Mammary epithelial cell (primary cell): ENCODE measurements at places on chromosomes 4 and X.

DNA sequence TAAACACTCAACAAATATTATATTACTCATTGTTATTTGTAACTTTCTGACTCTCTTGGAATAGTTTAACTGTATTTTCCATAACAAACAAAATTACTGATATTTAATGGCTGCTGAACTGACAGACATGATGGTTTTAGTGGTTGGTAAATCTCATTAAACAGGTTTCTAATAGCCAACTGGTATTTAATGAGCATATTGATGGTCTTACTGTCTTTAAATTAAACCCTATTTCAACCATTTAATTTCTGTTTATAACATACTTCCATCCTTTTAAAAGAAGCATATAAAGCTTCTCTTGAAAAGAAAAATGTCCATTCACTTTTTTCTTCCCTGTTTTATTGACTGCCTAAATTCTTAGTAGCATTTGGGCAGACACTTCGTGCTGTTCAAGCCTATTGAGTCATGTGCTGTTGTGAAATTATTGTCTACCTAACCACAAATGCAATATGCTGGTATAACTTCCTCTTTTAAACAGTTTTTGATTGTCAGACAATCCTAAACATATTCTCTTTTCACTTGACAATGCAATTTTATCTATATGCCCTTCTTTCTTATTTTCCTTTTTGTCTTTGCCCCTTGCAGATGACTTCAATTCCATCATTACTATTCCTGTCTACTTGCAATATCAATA, 163.9 kb upstream of the SLC7A11 start:
- peak; percentile 71 for DNase-seq

GRCh38 chr4:37445023-37445422, 200.5 kb downstream of the NWD2 start:
- no peak for DNase-seq

GRCh38 chr4:54120518-54120917, 20.6 kb downstream of the GSX2 start:
- no peak for DNase-seq

DNA sequence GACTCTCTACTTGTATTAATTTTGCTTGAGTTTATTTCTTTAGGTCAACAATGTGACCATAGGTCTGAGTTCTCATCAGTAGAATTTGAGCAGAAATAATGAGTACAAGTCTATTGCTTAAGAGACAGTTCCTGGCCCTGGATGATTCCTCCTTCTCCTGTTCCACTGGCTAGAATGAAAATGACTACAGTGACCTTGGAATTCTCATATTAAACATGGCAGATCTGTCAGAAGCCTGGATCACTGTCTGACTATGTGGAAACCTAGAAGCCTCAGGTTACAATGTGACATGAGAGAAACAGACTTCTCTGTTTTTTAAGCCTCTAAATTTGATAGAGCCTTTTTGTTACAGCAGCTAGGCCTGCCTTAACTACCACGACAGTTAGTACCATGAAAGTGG, 82.9 kb upstream of the MED14 start:
- DNase-seq = no peak

GRCh38 chrX:108347800-108348199, 90.4 kb downstream of the COL4A6 start:
- DNase-seq = no peak

- no peak for DNase-seq
These were observed 879.5 kb downstream of the TECRL start for GRCh38 chr4:63529581-63530337.

DNA sequence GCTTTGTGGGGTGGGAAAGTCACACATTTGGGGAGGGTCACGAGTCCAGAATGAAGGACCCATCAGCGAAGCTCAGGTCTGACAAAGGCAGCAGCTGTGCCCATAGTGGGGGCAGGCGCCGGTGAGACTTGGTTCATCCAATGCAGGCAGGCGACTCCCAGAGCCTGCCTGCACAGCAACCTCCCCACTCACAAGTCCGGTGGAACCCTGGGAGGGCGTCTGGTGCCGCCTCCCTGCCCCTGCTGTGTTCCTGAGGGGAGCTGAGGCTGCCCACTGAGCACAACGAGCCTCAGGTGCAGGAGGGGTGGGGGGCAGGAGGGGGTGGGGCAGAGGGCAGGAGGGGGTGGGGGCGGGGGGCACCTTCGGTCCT, 13.7 kb downstream of the LRPAP1 start:
- DNase-seq = no peak

GRCh38 chrX:7514871-7515599, 327.9 kb upstream of the VCX start:
- DNase-seq = peak; percentile 76

GRCh38 chrX:51876441-51876840, 17.0 kb upstream of the MAGED1 start:
- no peak for DNase-seq

- peak; percentile 44 for DNase-seq
These were observed 5.0 kb downstream of the FBXO8 start for GRCh38 chr4:174278467-174278866.

DNA sequence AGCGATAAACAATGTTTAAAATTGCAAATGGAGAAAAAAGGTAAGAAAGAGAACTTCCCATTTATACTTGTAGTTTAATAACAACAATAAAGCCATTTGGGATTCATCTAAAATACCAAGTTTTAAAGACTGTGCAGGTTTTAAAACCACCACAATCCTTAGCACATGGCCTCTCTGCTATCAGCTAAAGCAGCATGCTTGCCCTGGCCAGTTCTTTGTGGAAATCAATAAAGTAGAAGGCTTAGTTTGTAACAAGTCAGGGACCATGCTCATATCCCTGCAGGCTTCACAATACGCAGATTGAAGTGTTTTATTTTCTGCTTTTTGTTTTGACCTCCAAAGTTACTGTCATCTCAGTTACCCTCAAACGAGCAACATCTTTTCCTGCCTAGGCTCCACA, 249.5 kb downstream of the INPP4B start:
- DNase-seq = no peak

GRCh38 chr4:7108046-7108625, 40.3 kb upstream of the GRPEL1 start:
- no peak for DNase-seq

DNA sequence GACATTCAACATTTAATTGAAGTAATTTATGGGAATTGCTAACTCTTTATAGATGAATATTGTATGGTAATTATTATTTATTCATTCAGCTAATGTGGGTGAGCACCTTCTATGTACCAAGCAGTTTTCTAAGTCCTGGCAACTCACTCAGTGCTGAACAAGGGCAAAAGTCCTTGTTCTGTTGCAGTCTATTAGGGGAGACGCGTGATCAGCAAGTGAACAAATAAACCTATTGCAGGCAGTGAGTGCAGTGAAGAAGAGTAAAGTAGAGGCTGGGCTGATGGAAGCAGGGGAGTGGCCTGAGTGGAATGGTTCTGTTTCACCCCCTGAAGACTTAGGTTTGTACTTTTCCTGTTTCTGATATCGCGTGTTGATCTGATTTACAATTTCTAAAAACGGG, 214.3 kb downstream of the RAPGEF2 start:
- DNase-seq = no peak

- peak; percentile 9 for DNase-seq
These were observed 25.5 kb downstream of the MAGEA4 start for GRCh38 chrX:151938172-151938571.

DNA sequence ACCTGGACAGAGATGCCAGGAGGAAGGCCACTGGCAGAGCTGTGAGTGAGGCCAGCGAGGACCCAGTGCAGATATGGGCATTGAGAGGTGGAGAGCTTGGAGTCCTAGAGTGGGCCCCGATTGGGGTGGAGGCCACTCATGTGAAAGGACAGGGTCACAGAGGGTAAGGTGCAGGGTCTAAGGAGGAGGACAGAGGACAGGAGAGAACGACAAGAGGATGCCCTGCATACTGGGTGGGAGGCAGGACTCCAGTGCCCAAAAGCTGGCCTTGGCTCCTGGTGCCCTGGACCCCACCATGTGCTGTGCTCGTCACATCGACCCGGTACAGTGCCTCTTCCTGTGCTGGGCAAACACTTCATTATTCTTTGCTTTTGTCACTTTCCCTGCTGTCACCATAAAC, 66.7 kb downstream of the NAT8L start:
- DNase-seq = no peak

- DNase-seq = no peak
These were observed 86.6 kb downstream of the STK32B start for GRCh38 chr4:5137927-5138326.

DNA sequence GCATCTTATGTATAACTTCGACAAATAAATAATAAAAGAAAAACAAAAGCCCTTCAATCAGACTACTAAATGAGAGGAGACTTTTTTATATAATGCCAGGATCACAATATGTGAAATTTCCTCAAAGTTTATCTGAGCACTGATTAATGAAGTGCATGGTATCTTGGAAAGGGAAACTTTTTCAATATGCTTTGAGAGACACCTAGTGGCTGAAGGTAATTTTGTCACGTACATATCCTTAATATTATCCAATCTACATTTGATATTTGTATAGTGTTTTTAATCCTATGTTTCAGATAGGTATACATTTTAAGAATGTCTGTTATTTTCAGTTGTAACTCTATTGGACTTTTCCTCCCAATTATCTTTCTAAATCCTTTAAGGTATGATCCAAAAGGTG, 146.8 kb downstream of the KLHL4 start:
- peak; percentile 18 for DNase-seq

DNA sequence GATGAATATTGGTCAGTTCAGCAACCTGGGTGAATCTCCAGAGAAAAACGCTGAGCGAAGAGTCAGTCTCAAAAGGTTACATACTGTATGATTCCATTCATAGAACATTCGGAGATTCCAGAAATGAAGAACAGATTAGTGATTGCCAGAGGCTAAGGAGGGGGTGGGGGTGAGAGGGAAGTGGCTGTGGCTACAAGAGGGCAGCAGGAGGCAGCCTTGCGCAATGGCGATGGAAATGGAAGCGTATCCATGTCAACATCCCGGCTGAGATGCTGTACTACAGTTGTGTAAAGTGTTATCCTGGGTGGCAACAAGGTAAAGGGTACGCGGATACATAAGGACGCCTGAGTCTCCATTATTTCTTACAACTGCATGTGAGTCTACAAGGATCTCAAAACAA, 18.0 kb downstream of the LYAR start:
- no peak for DNase-seq

GRCh38 chr4:5096261-5096660, 45.0 kb downstream of the STK32B start:
- no peak for DNase-seq

DNA sequence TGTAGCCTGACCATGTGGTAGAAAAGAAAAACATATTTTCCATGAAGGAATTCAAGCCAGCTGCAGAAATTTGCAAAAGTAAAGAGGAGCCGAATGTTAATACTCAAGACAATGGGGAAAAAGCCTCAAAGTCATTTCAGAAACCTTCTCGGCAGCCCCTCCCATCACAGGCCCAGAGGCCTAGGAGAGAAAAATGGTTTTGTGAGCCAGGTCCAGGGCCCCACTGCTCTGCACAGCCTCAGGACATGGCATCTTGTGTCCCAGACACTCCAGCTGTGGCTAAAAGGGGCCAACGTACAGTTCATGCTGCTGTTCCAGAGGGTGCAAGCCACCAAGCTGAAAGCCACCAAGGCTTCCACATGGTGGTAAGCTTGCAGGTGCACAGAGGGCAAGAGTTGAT, 50.9 kb upstream of the BBS12 start:
- DNase-seq = no peak
